ENCODE measurements at places on chromosomes 5 and 9.

DNA sequence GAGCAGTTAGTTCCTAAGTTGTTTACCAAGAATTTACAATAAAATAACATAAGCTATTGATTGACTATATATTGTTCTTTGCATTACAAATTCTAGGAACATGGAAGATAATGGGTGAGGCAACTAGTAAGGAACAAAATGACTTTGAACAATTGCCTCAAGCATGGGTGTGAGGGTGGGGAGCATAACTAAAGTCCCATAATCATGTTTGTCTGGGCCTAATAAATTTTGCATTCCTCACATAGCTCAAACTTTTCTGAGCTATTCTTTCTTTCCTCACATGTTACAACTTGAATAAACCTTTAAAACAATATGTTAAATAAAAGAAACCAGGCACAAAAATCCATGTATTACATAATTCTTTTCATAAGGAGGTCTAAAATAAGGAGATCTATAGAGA is 1066.1 kb downstream of the NR2F1-AS1 start:
- peak; percentile 53 for DNase-seq

GRCh38 chr5:176618783-176619182 is 8.8 kb upstream of the GPRIN1 start:
- DNase-seq: no peak

GRCh38 chr5:72157625-72157962 is 50.3 kb downstream of the MAP1B start:
- DNase-seq: peak; percentile 39

GRCh38 chr5:170633235-170634081 is 129.6 kb downstream of the KCNIP1 start:
- peak; percentile 84 for DNase-seq

- DNase-seq: no peak
Observed at GRCh38 chr9:87497604-87498045, at the start of gene DAPK1. Gene DAPK1 (plus strand): TSS chr9:87497867. CDS start chr9:87499078, 1,211 bp downstream.

DNA sequence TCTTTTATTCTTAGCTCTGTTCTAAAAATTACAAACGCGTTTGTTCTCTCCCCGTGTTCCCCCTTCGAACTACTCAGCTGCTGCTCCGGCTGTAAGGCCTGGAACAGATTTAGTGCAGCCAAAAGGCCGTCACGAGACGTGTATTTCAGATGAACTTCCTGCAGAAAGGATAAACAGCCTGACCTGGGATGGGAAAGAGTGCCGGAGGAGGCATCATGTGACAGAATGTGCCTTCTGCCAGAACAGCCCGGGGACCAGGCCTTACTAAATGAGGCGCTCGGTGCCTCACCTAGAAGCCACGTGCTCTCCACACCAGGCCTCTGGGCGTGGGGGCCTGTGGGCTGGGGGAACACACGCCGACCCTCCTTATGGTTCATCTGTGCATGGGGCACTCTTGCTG is 94.7 kb downstream of the PPARGC1B start:
- no peak for DNase-seq

GRCh38 chr5:117161718-117162335 is 587.2 kb upstream of the SEMA6A start:
- DNase-seq: no peak

DNA sequence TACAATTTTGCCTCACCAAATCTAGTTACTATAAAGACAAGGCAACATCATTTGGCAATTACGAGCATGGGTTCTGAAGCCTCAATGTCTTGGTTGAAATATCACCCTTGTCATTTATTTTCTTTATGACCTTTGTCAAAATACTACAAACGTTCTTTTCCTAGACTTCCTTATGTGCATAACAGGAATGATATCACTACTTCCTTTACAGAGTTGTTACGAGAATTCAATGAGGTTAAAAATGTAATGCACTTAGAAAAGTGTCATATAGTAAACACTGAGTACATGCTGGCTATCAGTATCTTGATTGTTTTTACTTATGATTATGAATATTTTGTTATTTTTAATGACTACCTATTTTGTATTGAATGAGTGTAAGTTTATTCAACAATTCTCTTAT is 640.9 kb upstream of the CCNG1 start:
- no peak for DNase-seq

GRCh38 chr9:83655433-83655832 is 32.5 kb downstream of the IDNK start:
- DNase-seq: no peak

DNA sequence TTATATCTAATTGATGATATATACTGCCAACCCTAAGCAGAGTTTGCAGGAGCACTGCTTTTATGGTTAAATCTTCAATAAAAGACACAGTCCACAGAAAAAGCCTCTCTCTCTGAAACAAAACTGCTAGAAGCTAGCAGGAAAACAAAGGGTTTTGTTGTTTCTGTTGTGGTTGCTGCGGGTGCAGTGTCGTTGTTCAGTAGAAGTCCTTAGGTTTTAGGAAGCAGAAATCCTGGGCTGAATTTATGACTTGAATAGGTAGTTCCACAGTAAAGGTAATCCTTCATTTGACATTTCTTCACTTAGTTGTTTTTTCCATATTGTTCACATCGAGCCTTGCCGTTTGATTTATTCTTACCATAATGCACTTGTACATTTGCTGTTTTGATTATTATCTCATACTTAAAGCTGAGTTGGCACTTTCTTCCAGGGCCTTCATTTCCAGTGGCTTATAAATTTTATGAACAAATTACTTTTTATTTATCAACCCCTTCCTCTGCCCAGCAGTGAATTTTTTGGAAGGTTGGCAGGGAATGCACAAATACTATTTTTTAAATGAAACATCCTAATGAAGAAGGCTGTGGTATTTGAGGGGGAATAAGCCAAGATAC is 209.6 kb upstream of the SLC30A5 start:
- no peak for DNase-seq

GRCh38 chr9:133968428-133968827 is 23.7 kb downstream of the VAV2 start:
- DNase-seq: no peak

GRCh38 chr5:140235791-140236551 is 61.0 kb downstream of the CYSTM1 start:
- no peak for DNase-seq

DNA sequence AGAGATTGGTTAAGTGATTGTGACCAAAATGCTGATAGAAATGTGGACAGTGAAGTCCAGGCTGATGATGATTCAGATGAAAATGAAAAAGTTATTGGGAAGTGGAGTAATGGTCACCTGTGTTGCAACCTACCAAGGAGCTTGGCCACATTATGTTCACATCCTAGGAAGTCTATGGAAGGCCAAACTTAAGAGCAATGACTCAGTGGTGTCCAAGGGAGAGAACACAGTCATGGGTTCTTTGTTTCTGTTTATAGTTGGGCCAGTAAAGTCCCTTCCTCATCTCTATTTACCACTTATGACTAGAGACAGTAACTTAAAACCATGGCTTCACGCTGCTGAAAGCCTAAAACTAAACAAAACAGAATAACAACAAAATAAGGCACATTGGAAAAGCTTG is 555.3 kb upstream of the DAB2 start:
- DNase-seq: no peak

- DNase-seq: peak; percentile 63
Observed at GRCh38 chr9:94927762-94928670, 201.5 kb downstream of the AOPEP start.

GRCh38 chr5:58499231-58499630 is 8.0 kb downstream of the GAPT start:
- DNase-seq: no peak

GRCh38 chr5:68240202-68240601 is 24.6 kb downstream of the PIK3R1 start:
- DNase-seq: no peak

DNA sequence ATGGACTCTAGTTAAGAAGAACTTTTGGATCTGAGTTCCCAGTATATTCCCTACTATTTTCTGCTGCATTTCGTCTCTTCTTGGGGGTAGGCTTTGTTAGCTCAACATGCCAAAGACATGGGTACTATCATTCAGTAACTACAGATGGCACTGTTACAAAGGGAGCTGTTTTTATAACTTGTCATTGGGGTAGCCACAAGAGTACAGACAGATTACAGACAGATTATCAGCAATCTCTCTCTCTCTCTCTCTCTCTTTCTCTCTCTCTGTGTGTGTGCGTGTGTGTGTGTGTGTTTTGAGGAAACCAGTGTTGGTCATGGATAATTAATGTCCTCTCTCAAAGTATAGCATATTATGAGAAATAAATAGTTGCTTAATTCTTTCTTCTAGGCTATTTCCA is 116.1 kb downstream of the WDR70 start:
- peak; percentile 65 for DNase-seq

DNA sequence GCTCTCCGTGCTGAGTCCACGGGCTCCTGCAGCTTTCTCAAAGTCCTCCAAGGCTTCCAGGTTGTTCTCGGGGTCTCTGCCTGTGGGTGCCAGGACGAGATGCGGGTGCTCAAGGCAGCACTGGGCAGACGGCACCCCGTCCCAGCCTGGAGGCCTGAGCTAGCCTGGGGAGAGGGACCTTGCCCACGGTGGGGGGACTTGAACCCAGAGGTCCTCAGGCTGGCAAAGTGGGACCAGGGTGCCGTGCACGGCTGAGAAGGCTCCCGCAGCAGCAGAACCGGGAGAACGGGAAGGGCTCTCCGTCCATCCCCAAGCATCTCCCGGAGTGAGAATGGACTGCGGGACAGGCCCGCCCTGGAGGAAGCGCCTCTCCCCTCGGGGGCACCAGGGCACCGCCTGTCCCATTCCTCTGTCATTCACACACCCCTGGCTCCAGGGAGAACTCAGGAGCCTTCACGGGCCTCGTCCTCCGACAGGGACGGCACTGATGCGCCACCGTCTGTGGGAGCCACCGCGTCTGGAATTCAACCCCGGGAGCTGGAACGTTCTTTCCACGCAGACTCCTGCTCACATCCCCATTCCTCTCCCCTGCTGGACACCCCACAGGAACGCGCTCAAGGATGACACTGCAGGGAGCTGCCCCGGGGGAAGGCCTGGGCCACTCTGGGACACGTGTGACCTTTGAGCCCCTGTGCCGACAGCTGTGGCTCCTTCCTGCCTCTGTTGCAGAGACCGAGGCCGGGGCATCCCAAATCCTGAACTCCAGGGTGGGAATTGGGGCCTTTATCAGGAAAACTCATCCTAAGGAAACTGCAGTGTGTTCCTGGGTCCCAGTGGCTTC is 16.3 kb upstream of the OBP2B start:
- no peak for DNase-seq

GRCh38 chr9:89963280-89963679 is 358.5 kb downstream of the GADD45G start:
- no peak for DNase-seq

DNA sequence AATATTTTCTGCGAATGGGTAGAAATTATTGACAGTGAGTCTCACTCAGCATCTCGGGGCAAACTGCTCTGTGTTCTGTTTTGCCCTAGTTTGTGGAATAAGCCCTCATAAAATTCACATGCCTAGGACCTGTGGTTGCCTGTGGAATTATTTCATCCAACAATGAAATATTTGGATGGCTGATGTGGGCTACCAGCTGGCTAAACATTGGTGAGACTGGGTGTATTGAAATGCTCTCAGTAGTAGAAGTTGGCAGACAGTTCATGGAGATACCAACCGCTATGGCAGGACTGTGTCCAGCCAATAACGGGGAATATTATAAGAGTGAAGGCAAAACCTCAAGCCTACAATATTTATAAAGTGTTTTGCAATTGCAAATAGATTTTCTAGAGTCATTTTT is 344.1 kb upstream of the RPS23 start:
- DNase-seq: no peak

GRCh38 chr5:144141585-144141984 is 28.9 kb downstream of the YIPF5 start:
- DNase-seq: no peak

All from AG10803 (cell line).